Chondrocyte (in vitro differentiated cells): ENCODE measurements at places on chromosomes 4 and X. TPM values are rescaled to one million over a fixed set of nuclear protein-coding genes. Genes with fewer than 3 reads are reported as not detected.

The RGN gene
- total RNA-seq = 0.33 TPM in 1 of 3 replicates, not detected in the others

The MTHFD2L gene
- total RNA-seq = 6.6 to 10.6 TPM (median 7.4 TPM) in 3 replicates

The SATL1 gene
- total RNA-seq = 0.15 TPM in 1 of 3 replicates, not detected in the others

The PAGE2B gene
- not detected in 3 replicates for total RNA-seq

The PDGFRA gene
- 62.7 to 112 TPM (median 69.6 TPM) in 3 replicates for total RNA-seq

The FUNDC1 gene
- 12.0 to 15.6 TPM (median 13.1 TPM) in 3 replicates for total RNA-seq

The TRIML2 gene
- 1.1 to 2.8 TPM (median 1.6 TPM) in 3 replicates for total RNA-seq

The USP17L26 gene
- total RNA-seq = not detected in 3 replicates

The SAGE1 gene
- not detected in 3 replicates for total RNA-seq

The MAGEE1 gene
- 4.3 to 5.3 TPM (median 4.4 TPM) in 3 replicates for total RNA-seq

The IL15 gene
- total RNA-seq = 0.90 to 4.2 TPM (median 1.3 TPM) in 3 replicates

The STATH gene
- not detected in 3 replicates for total RNA-seq

The CLGN gene
- total RNA-seq = 0.41 to 0.89 TPM (median 0.60 TPM) in 3 replicates

The MAMLD1 gene
- 6.0 to 9.3 TPM (median 8.8 TPM) in 3 replicates for total RNA-seq
